Left lobe of liver (tissue), 2 donors: ENCODE measurements at places on chromosomes 3 and 15.

- DNase-seq: no peak
Observed at GRCh38 chr15:82017656-82018055, 28.2 kb downstream of the MEX3B start.

DNA sequence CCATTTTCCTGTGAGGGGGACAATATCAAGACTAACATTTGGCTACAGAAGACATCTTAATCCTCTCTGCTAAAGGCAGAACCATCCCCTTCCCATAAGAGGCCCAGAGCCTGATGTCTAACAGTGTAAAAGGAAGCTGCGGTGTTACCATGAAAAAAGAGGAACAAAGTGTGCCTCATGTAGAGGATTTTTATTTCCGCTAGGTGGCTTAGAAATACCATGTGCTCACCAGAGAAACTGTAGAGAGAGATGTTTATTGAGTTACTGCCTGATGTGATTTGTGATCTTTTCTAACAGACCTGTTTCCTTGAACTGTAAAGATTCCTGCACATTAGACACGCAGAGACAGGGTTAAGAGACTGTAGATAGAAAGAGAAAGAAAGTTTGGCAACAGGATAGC lies 22.0 kb downstream of the OR5H15 start:
- no peak for DNase-seq

- DNase-seq: no peak
Observed at GRCh38 chr3:127454968-127455367, 135.6 kb downstream of the TPRA1 start.

- no peak for DNase-seq
Observed at GRCh38 chr3:11717301-11717700, 73.6 kb upstream of the VGLL4 start.

- peak; percentile 12 for DNase-seq
Observed at GRCh38 chr15:68497206-68497910, 65.4 kb upstream of the ITGA11 start.

- DNase-seq: no peak
Observed at GRCh38 chr3:66354001-66354400, 133.2 kb downstream of the SLC25A26 start.

- no peak for DNase-seq
Observed at GRCh38 chr3:192835818-192836815, 81.5 kb downstream of the MB21D2 start.

GRCh38 chr15:79004336-79004735 lies 59.5 kb upstream of the CTSH start:
- no peak for DNase-seq

- no peak for DNase-seq
Observed at GRCh38 chr15:39602143-39602542, 21.3 kb downstream of the THBS1 start.
